WERI-Rb-1 (cell line): ENCODE measurements at places on chromosomes 7 and 10.

GRCh38 chr7:102389810-102390209 lies 6.4 kb upstream of the PRKRIP1 start:
- DNase-seq, result no peak

- no peak for DNase-seq
These were observed 215.0 kb downstream of the TAX1BP1 start for GRCh38 chr7:27955011-27955410.

DNA sequence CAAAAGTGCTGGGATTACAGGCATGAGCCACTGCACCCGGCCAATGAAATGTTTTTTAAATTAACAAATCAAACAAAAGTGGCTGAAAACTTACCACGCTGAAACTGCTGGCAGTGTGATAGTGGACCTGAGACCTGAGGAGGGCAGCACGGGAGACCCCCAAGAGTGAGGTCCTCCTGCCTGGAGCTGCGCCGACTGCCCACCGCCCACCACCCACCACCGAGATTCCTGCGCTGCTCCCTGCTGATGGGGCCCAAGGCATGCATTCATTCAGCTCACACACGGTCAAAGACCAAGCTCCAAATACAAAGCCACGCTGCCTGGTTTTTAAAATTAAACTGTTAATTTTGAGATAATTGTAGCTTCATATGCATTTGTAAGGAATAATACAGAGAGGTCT lies 16.4 kb upstream of the LARP4B start:
- DNase-seq, result no peak

GRCh38 chr7:98506471-98506870 lies 105.6 kb upstream of the BAIAP2L1 start:
- DNase-seq, result no peak

DNA sequence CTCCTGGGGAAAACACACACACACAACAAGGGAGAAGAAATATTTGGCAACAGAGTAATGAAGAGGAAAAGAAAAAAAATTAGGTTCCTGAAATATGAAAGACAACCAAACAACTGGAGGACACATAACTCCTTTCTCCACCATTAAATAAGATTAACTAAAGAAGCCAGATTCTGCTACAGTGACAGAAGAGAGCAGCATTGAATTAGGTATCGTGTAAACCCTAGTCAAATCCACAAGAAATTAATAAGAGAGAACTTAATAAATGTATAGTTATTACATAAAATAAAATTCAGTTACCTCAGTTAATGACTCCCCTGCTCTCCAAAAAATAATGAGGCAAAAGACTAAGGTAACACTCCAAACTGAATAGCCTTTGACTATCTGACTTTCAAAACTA lies 306.7 kb downstream of the CRPPA start:
- no peak for DNase-seq

- DNase-seq, result no peak
These were observed 423.5 kb upstream of the IGFBP3 start for GRCh38 chr7:46344533-46344932.

- no peak for DNase-seq
These were observed 4.2 kb upstream of the MUC12 start for GRCh38 chr7:100965045-100965722.

GRCh38 chr7:82264783-82265305 lies 178.7 kb downstream of the CACNA2D1 start:
- peak; percentile 28 for DNase-seq

DNA sequence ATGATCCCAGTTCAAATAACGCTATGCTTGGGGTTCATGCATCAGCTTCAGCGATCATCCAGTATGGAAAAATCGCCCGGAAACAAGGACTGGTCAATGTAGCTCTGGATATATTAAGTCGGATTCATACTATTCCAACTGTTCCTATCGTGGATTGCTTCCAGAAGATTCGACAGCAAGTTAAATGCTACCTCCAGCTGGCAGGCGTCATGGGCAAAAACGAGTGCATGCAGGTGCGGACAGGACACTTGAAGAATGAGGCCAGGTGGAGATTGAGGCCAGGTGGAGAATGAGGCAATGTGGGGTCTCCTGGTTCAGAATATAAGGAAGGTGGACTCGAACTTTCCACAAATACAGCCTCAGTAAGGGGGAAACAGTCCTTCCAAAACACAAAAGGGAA lies 105.8 kb downstream of the TRRAP start:
- no peak for DNase-seq

GRCh38 chr10:92290076-92290836 lies 622 bp downstream of the CPEB3 start:
- DNase-seq, result peak; percentile 44

DNA sequence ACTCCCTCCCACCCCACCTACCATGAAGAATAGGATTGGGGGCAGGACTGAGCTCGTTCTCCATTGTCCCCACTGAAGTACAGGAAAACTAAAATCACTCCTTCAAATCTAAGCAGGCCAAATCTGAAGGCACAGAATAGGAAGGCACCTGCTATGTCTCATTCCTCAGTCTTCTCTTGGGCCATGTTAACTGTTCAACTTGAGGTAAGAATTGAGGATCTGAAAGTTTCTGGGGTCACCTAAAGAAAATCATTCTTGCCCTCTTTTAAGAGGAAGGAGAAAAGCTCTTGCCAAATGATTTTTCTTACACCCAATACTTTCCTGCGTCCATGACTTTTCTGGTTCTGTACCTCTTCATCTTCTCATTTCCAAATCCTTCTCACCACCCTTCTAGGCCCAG lies 4.9 kb downstream of the CPN1 start:
- DNase-seq, result no peak

DNA sequence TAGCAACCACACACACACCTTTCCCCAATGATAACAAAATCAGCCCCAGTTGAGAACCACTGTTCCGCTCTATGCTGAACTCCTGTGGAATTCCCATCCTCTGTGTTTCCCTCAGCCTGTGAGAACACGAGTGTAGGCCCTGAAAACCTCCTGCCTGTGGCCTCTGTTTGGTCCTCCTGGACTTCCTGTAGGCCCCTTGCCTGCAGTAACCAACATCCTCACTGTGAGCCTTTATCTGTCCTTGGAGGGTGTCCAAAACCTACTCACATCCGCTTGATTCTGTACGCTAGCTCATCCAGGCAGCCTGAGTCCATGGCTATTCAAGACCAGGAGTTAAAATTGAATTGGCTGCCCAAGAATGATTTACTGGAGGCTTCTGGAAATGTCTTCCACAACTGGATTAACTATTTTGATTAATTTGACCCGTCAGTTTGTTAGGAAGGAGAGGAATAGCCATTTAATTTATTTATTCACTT lies 149.8 kb downstream of the AKR1D1 start:
- no peak for DNase-seq
